ENCODE measurements at places on chromosomes 7 and 10. TPM values are rescaled to one million over a fixed set of nuclear protein-coding genes. Genes with fewer than 3 reads are reported as not detected.

The NME8 gene
- not detected for total RNA-seq

The CALML5 gene
- not detected for total RNA-seq

The LIPK gene
- total RNA-seq = not detected

The LRGUK gene
- 0.88 TPM for total RNA-seq

Measured in osteoblast (primary cell).